Stomach (tissue), 19 donors: ENCODE measurements at places on chromosomes 5 and 9. TPM values are rescaled to one million over a fixed set of nuclear protein-coding genes. Genes with fewer than 3 reads are reported as not detected.

The ADCY2 gene
- total RNA-seq = 2.6 TPM

The WDR38 gene
- total RNA-seq = not detected

The ELOVL7 gene
- 12.7 TPM for total RNA-seq

The ANKRD20A1 gene
- total RNA-seq = 2.0 TPM

The GDNF gene
- not detected for total RNA-seq

The C9orf50 gene
- total RNA-seq = not detected

The CNTNAP3 gene
- total RNA-seq = 2.3 TPM

DNA sequence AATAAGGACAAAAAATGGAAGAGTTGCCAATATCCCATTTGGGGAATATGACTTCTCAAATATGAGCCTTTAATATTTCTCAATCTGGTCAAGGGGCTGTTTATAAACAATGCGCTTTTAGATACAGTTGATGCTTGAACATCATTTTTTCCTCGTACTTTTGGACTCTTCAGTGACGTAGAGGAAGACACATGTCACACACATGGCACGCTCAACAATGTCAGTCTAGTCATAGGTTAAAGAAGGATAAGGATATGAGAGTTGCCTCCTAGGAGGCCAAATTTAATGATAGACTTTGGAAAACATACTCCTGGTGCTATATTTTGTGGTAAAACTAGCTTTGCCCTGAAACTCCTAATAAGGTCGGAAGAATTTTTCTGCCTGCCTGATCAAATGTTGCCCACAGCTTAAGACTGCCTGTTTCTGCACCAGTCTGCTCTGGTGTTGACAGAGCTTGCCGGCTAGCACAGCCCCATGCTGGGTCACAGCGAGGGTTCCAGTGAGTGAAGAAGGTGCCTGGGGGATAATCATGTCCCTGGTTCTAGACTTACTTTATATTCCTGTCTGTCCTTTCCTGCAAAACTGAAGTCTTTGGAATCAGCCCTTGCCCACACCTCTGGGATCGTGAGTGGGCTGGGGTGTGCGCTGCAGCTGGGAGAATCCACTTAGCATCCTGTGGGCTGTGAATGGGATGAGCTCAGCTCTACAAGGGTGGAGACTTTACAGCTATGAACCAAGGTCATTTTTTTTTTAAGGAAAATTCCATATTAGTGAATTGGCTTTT is 230.8 kb upstream of the IRX4 start:
- H3K27ac ChIP-seq = no peak overlapping the region
- peaks cover 11% of the 10 kb centered on the region for H3K27me3 ChIP-seq
- no peaks in the 10 kb centered on the region for H3K36me3 ChIP-seq

- DNase-seq = no peak
- H3K36me3 ChIP-seq = no peaks in the 10 kb centered on the region
- H3K4me3 ChIP-seq = no peak overlapping the region
- no peak overlapping the region for H3K27ac ChIP-seq
- no peaks in the 10 kb centered on the region for H3K27me3 ChIP-seq
Measured at GRCh38 chr9:1236061-1236460, 185.9 kb downstream of the DMRT2 start.

DNA sequence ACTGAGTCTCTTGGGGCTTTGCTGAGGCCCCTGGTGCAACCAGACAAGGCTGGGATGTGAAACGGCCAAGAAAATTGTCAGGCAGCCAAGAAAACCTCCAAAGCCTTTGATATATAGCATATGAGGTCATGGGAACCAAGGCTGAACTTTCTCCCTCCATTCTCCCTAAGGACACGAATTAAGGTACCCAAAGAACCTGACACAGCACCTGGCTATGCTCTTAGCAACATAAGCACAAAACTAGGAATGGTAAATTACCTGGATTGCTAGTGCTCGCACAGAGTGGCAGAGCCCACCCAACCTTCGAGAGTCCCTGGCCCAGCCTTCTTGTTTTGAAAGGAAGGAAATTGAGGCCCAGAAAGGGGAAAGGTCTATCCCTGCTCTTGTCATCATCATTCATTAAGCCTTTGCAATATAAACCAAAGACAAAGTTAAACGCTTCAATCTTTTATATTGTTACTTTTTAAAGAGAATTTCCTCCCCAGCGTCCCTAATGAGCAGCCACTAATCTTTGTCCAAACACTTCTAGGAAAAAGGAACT is 220.0 kb upstream of the NR4A3 start:
- H3K27me3 ChIP-seq = no peaks in the 10 kb centered on the region
- H3K36me3 ChIP-seq = no peaks in the 10 kb centered on the region
- no peak for DNase-seq
- H3K4me1 ChIP-seq = no peaks in the 10 kb centered on the region
- H3K4me3 ChIP-seq = no peak overlapping the region
- no peak overlapping the region for H3K27ac ChIP-seq

- H3K36me3 ChIP-seq = peaks cover 15% of the 10 kb centered on the region
- peak; percentile 58 for DNase-seq
- peaks cover 12% of the 10 kb centered on the region for H3K4me1 ChIP-seq
- peak overlapping the region; percentile 51 for H3K27ac ChIP-seq
Measured at GRCh38 chr5:170293273-170293672, 4.3 kb downstream of the LCP2 start.

GRCh38 chr5:31825518-31826068 is 186.7 kb downstream of the PDZD2 start:
- H3K36me3 ChIP-seq = no peaks in the 10 kb centered on the region
- H3K27ac ChIP-seq = no peak overlapping the region
- no peaks in the 10 kb centered on the region for H3K4me1 ChIP-seq
- no peaks in the 10 kb centered on the region for H3K27me3 ChIP-seq
- peak; percentile 84 for DNase-seq

DNA sequence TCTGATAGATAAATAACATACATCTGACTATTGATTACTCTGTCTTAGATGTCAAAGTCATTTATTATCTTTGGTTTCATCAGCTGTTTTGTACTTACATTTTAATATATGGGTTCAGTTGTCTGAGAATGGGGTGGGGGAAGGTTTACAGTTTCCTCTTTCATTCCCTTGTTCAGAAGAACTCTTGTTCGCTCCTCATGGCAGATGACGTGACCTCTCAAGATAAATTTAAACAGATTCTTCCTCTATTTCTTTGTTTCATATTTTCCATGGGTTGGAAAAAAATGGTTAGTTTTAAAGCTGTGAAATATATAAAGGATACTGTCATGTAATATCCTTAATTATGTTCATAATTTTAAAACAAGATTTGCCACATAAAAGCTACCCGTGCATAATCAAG is 61.4 kb downstream of the TSSK1B start:
- no peak for DNase-seq
- no peaks in the 10 kb centered on the region for H3K27me3 ChIP-seq
- H3K4me1 ChIP-seq = peaks cover 18% of the 10 kb centered on the region
- H3K27ac ChIP-seq = no peak overlapping the region

DNA sequence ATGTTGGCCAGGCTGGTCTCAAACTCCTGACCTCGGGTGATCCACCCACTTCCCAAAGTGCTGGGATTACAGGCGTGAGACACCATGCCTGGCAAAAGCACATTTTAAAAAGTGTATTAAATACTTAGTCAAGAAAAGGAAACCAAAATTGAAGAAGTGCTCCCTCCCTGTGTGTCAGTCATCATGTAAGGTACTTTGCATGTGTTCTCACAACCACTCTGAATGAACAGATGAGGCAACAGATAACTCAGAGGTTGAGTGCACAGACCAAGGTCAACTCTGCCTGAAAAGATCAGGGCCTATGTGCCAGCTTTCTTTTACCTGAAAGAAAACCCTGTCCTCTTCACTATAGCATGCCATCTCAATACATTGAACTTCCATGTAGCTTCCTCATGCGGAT is 289.7 kb downstream of the MRPS30 start:
- no peak overlapping the region for H3K27ac ChIP-seq
- no peak for DNase-seq
- H3K36me3 ChIP-seq = no peaks in the 10 kb centered on the region
- H3K27me3 ChIP-seq = no peaks in the 10 kb centered on the region
- no peaks in the 10 kb centered on the region for H3K4me1 ChIP-seq

DNA sequence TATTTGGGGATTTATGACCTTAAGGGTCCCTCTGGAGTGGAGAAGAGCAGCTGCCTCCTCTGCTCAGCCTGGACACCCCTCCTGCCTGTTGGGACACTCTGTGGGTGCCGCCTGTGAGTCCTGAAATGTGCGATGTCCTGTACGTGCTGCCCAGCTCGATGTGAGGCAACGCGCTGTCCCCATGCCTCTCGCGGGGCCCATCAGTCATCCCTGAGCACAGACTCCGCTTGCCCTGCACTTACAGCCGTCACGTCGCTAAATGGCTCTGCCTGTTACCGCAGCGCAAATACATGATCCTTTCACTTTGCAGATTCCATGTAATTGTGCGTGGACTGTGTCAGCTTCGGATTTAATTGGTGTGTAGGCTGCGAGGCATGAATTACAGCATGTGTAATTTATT is 27.1 kb downstream of the IRX4 start:
- no peak for DNase-seq
- peaks cover 7% of the 10 kb centered on the region for H3K27me3 ChIP-seq
- H3K4me1 ChIP-seq = no peaks in the 10 kb centered on the region
- H3K27ac ChIP-seq = no peak overlapping the region

DNA sequence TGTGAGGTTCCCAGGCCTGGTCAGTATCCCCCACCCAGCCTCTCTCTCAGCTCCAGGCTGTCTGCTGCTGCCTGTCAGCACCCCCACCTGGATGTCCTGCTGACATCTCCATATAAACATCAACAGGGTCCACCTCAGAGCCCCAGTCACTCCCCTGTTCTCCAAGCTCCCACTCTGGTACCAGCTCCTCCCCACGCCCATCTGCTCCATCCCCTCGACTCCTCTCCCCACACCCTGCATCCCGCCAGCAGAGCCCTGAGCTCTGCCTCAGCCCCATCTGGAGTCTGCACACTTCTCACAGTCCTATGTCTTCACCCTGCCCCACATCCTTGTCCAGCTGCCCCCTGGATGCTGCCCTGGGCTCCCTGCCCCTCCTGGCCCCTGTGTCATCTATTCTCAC is 67.7 kb upstream of the LRRTM2 start:
- H3K4me3 ChIP-seq = no peak overlapping the region
- H3K36me3 ChIP-seq = peaks cover 5% of the 10 kb centered on the region
- peaks cover 2% of the 10 kb centered on the region for H3K4me1 ChIP-seq
- no peak for DNase-seq
- H3K27me3 ChIP-seq = no peaks in the 10 kb centered on the region

- no peaks in the 10 kb centered on the region for H3K27me3 ChIP-seq
- H3K36me3 ChIP-seq = no peaks in the 10 kb centered on the region
- no peaks in the 10 kb centered on the region for H3K4me1 ChIP-seq
Measured at GRCh38 chr9:68905129-68905528, 108.8 kb downstream of the PRKACG start.

DNA sequence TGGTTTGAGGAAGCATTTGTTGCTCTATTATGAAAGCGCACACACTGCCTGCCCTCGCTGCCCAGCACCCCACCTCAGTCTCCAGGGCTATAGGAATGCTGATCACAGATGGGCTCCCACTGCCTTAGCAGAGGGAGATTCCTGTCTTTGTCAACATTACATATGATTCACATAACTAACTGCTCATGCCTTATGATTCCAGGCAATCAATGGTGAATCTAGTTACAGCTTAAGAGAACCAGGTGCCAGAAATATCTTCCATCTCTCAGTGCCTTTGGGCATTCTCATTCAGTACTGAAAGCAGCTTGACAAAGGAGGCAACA is 458.9 kb upstream of the C9orf72 start:
- no peaks in the 10 kb centered on the region for H3K27me3 ChIP-seq
- H3K4me1 ChIP-seq = no peaks in the 10 kb centered on the region
- no peak overlapping the region for H3K27ac ChIP-seq

DNA sequence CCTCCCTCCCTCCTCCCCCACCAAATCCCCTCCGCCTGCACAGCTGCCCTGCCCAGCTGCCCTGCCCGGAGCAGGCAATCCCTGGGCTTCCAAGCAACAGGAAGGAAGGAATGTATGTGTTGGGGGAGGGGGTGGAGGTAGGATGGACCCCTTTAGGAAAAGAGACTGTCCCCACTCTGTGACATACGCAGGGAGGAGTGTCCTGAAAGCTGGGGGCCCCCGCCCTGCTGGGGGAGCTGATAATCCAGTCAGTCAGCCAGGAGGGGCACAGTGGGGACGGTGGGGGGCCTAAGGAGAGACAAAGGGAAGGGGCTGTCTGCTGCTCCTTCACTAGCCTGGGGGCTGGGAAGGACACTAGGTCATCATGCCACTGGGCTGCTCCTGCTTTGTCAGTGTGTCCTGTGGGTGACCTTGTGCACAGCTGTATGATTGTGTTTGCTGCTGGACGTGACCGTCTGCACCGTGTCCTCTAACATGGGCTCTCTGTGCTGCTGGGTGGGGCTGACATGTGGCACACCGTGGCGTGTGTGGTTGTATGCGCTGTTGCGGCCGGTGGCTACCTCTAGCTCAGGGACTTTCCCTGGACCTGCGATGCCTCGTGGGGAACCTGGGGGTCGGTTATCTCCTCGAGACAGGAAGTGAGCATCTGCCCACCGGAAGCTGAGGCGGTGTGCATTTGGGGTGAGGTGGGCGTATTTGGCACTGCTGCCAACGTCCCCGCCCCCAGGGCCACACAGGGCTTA is 3.0 kb downstream of the N4BP3 start:
- H3K27me3 ChIP-seq = peaks cover 66% of the 10 kb centered on the region
- H3K4me1 ChIP-seq = peaks cover 23% of the 10 kb centered on the region
- H3K4me3 ChIP-seq = peak overlapping the region; percentile 22
- H3K36me3 ChIP-seq = no peaks in the 10 kb centered on the region
- H3K27ac ChIP-seq = no peak overlapping the region
- peak; percentile 81 for DNase-seq

DNA sequence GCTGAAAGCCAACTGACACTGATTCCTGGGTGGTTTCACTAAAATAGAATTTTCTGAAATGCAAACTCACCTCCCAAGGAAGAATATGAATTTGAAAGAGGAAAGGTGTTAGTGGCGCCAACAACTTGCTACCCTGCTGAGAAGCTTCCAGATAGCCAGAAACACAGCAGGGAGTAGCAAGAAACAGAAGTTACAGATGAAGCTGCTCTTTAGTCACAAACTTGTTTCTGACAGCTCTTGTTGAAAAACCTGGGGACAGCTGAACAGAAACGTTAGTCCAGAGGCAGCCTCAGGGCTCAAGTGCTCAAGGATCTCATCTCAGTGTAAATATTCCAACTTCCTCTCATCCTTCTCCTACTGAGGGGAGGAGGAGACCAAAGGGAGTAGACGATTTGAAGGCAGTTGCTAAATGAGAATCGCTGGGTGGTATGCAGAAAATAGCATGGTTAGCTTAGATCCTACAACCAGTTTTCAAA is 184.1 kb downstream of the PDE4D start:
- H3K4me1 ChIP-seq = peaks cover 13% of the 10 kb centered on the region
- DNase-seq = no peak
- peak overlapping the region; percentile 15 for H3K27ac ChIP-seq
- H3K27me3 ChIP-seq = no peaks in the 10 kb centered on the region
- H3K4me3 ChIP-seq = no peak overlapping the region
- no peaks in the 10 kb centered on the region for H3K36me3 ChIP-seq
